ENCODE measurements at places on chromosomes 3 and 15.

GRCh38 chr15:25244731-25245585, 193.9 kb downstream of the UBE3A start:
- no peak for DNase-seq

- DNase-seq = no peak
These were observed 4.7 kb downstream of the RRP9 start for GRCh38 chr3:51937014-51937413.

- no peak for DNase-seq
These were observed 11.7 kb upstream of the SEMA3B start for GRCh38 chr3:50256978-50257890.

DNA sequence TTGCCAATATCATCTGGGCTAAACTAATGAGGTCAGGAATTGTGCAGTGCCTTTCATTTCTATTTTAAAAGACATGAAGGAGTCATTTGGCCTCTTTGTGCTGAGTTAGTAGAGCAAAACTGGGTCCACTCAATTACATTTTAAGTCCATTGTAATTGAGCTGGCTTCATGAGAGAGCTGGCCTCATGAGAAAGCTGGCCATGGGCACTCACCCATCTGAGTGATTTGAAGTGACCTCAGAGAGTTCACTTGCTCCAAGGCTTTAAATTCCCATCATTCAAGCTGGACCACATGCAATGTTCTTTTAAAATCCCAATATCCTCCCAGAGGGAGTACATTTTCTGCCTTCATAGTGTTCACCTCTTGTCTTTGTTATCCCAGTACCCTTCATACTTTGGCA, 335.9 kb upstream of the WNT5A start:
- DNase-seq = no peak

DNA sequence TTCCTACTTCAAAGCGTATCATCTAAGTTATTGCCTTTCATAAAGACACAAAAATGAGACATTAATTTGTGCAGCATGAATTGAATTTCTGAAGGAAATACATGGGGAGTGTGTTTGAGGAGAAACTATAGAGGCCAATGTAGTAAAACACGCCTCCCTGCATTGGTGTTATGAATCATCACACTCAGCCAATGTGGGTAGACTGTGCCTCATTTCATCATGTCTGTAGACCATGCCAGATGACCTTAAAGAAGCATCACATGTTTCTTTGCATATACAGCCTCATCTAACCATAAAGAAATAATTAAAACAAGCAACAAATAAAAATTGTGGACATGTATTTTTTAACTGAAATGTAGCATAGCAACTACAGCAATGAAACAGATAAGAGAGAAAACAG, 486.0 kb upstream of the ADAMTS9 start:
- DNase-seq = no peak

- DNase-seq = no peak
These were observed 23.0 kb downstream of the BUB1B start for GRCh38 chr15:40183636-40184463.

- DNase-seq = no peak
These were observed 22.2 kb downstream of the PSTPIP1 start for GRCh38 chr15:77017091-77017660.

GRCh38 chr3:53799338-53799865, 46.8 kb downstream of the CHDH start:
- DNase-seq = no peak

DNA sequence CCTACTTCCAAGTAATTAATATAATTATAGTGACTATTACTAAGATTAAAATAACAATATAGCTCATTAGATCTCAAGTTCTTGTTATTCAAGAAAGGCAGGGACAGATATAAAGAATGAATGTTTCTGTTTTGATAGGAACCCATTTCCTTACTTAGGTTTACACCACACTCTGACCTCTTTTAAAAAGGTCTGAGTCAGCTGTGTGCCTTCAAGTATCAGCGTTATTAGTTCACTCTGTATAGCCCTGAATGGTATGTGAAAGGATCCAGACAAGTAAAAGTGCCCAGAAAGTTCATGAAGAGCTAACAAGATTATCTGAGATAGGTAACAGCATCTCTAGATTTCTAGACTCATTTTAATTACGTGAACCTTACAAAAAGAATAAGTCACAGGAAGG, 28.9 kb downstream of the PDCD10 start:
- DNase-seq = no peak
